T-helper 2 cell (primary cell): ENCODE measurements at places on chromosomes 3 and 15.

GRCh38 chr15:101359365-101359947 lies 64.4 kb upstream of the SNRPA1 start:
- DNase-seq, result no peak

DNA sequence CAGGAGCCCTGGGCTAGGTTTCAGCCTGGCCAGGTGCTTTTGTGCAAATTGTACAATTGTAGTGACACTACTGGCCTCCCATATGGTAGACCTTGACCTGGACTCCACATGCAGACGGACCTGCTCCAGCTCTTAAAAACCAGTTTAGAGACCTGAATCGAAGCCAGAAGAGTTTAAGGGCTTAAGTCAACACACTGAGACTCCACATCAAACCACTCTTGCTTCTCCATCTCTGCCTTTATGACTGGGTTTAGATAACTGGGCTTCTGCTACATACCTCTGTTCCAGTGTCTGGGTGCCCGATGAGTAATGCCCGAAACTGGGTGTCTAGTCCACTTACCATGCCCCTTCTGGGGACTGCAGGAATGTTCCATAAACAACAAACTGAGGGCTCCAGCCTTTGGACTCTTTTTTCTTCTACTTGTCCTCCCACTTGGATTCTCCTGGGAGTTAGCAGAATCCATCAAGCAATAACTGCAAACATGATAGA lies 32.8 kb downstream of the TMEM212 start:
- DNase-seq, result no peak

GRCh38 chr15:28273468-28273867 lies 48.5 kb downstream of the HERC2 start:
- no peak for DNase-seq

DNA sequence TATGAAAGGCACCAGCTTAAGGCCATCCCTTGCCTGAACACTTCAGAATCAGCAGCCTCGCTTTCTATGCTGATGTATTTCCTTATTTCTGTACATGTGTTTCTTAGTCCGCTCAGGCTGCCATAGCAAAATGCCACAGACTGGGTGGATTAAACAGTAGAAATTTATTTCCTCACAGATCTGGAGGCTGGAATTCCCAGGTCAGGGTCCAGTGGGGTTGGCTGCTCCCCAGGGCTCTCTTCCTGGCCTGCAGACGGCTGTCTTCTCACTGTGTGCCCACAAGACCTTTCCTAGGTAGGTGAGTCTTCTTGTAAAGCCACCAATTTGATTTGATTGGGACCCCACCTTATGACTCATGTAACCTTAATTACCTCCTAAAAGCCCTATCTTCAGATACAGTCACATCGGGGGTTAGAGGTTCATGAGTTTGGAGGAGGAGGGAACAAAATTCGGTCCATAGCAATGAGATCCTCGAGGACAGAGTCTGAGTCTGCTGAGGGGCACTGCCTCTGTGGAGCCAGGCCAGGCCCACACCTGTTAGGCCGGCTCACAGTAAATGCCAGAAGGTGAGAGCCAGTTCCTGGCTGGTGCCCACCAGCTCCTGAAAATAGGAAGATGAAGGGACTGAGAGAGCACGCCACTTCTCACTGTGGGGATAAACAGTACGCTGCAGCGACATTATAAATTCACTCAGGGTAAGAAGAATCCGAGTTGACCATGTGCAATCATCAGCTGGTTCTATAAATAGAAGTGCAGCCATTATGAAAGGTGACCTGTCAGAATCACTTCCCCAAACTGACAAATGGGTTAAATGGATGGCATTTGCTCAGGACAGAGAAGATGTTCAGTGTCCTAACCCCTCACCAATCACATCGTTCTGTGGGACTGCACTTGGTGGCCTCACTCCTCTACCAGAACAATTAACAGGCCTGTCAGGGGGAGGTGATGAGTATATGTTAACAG lies 41.1 kb downstream of the CTXND1 start:
- no peak for DNase-seq

- no peak for DNase-seq
Measured at GRCh38 chr3:16224325-16224724, 40.4 kb downstream of the DPH3 start.

DNA sequence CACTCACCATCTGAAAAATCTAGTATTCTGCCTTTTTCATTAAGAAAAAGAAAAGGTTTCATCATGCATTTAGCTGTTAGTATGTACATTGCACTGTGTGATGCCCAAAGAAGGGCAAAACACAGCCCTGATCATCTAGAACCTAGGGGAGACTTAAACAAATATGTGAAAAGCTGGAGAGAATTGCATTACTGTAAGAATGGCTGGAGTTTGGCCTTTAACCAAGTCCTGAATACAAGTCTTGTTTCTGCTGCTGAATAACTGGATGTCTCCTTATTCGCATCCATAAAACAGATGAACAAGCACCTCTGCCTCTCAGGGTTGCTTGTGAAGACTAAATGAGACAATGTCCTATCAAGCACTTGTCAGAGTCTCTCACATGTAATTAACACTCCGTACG lies 233.4 kb upstream of the LRTM1 start:
- no peak for DNase-seq
